ENCODE measurements at places on chromosomes 16 and 17. TPM values are rescaled to one million over a fixed set of nuclear protein-coding genes. Genes with fewer than 3 reads are reported as not detected.

DNA sequence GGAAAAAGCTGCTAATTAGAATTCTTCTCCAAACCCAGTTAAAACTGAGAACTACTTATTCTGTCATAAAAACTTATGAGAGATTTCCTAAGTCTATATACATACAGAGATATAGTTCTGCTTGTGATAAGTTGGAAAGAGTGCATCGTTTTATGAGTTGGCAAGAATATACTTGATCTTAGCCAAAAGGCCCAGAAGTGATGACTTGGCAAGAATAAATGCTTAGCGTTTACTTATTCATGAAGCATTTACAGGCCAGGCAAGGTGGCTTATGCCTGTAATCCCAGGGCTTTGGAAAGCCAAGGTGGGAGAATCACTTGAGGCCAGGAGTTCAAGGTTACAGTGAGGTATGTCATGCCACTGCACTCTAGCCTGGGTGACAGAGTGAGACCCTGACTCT lies 81.7 kb downstream of the CYB561 start:
- H3K36me3 ChIP-seq: no peaks in the 10 kb centered on the region
- no peak for DNase-seq
- peaks cover 2% of the 10 kb centered on the region for H3K27me3 ChIP-seq
- H3K4me3 ChIP-seq: no peak overlapping the region
- H3K4me1 ChIP-seq: no peaks in the 10 kb centered on the region

Gene CACNG5
- not detected for total RNA-seq

DNA sequence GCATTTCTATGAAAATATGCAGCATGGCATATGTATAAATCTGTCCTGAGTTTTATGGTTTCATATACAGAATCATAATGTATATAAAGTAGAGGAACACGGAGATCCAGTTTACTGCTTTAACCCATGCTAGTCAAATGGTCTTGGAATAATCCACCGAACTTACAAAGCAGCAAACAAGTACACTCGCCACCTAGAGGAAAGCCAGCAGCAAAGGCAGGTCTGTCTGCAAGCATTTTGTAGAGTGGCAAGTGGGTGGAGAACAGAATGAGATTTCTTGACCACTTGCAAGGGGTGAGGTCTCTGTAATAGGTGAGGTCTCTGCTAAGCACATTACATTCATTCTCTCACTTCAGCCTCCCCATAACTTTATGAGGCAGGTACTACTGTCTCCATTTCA lies 308.3 kb downstream of the CA10 start:
- no peaks in the 10 kb centered on the region for H3K36me3 ChIP-seq
- DNase-seq: no peak
- no peaks in the 10 kb centered on the region for H3K4me1 ChIP-seq
- peaks cover 4% of the 10 kb centered on the region for H3K27me3 ChIP-seq
- H3K4me3 ChIP-seq: no peak overlapping the region

DNA sequence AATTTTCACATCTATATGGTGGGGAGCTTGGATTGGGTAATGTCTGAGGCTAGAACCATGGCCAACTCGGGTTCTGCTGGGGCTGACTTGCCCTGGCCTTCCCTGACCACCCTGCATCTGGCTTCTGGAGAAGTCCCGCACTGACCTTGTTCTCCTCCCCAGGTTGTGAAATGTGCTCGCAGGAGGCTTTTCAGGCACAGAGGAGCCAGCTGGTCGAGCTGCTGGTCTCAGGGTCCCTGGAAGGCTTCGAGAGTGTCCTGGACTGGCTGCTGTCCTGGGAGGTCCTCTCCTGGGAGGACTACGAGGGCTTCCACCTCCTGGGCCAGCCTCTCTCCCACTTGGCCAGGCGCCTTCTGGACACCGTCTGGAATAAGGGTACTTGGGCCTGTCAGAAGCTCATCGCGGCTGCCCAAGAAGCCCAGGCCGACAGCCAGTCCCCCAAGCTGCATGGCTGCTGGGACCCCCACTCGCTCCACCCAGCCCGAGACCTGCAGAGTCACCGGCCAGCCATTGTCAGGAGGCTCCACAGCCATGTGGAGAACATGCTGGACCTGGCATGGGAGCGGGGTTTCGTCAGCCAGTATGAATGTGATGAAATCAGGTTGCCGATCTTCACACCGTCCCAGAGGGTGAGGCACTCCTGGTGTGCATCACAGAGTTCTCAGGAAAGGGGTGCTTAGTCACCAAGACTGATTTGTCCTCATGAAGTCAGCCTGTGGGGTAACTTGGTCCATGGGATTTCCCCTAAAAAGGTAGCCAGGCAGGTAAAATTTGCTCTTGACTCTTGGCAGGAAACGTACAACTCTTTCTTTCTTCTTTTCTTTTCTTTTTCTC lies 6.1 kb downstream of the NOD2 start:
- peaks cover 55% of the 10 kb centered on the region for H3K4me1 ChIP-seq
- DNase-seq: no peak
- peak overlapping the region; percentile 0 for H3K4me3 ChIP-seq
- H3K27me3 ChIP-seq: no peaks in the 10 kb centered on the region

DNA sequence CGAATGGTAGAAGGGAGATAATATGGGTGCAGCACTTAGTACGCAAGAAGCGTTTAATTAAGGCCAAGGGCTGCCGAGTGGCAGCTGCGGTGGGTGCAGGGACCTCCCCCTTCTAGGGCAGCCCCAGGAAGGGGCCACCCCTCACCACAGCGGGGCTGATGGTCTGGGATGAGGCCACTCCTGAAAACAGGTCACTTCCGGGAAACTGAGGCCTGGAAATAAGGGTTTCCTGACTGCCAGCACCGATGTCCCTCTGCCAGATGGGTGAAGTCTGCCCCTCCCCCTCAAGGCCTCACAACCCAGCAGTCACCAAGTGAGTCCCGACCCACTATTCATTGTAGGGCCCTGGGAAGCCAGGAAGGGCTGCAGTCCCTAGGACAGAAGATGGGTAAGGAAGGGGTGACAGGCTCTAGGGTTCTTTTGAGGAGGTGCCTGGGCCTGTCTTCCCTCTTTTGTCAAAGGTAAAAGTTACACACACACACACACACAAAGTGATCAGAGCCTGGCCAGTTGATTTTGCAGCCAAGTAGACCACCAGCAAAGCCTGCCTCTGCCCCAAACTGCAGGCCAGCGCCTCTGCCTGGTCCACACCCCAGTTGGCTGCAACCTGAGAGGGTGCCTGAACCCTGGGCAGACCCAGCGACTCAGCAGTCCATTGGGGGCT lies 12.5 kb downstream of the SREBF1 start:
- H3K4me1 ChIP-seq: peaks cover 75% of the 10 kb centered on the region
- no peaks in the 10 kb centered on the region for H3K27me3 ChIP-seq
- H3K27ac ChIP-seq: peak overlapping the region; percentile 94
- peaks cover 46% of the 10 kb centered on the region for H3K36me3 ChIP-seq
- H3K4me3 ChIP-seq: peak overlapping the region; percentile 70

DNA sequence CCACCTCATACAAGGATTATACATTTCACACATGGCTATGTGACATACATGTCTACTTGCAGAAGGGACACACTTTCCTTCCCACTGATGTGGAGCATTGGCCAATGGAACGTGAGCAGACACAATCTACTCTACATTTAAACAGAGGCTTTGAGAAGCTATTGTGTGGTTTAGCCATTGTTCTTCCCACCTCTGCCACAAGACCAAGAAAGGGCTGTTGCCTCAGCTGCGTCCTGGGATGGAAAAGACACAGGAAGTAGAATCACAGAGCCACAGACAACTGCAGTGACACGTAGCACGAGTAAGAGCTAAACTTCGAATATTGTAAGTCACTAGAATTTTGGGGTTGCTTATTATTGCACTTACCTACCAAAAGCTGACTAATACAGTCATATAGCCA lies 33.3 kb downstream of the PRKCB start:
- no peak for DNase-seq
- no peaks in the 10 kb centered on the region for H3K27me3 ChIP-seq
- H3K4me3 ChIP-seq: no peak overlapping the region
- H3K4me1 ChIP-seq: peaks cover 62% of the 10 kb centered on the region
- H3K36me3 ChIP-seq: peaks cover 25% of the 10 kb centered on the region

Gene RUNDC3A
- 0.16 TPM for total RNA-seq

DNA sequence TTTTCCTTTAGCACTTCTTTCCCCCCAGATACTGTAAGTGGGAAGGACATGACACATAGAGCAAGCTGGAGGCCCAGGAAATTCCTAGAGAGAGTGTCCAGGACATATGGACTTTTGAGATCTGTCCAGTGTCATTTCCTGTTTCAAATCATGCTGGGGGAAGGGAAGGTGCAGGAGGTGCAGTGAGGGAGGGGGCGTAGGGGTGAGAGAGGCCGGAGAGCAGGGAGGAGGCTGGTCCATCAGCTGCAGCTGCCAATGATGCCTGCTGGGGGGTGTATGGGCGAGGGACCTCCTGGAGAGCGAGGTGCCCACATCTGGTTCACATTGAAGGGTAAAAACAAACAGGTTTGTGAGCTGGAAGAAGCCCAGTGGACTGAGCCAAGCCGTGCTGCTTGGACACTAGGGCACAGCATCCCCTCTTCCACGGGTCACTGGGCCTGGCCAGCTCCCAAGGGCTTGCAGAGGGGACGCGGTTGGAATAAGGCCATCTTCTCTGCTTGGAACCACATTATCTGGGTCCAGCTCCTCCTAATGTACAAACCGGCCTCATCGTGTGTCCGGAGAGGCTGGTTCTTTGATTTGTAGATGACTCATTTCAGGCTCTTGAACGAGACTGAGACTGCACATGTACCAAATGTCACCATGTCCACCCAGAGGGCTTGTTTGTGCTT lies 70.4 kb upstream of the SMURF2 start:
- no peak overlapping the region for H3K4me3 ChIP-seq
- DNase-seq: no peak
- no peak overlapping the region for H3K27ac ChIP-seq
- H3K4me1 ChIP-seq: peaks cover 7% of the 10 kb centered on the region
- no peaks in the 10 kb centered on the region for H3K27me3 ChIP-seq

Gene OR1F1
- not detected for total RNA-seq

GRCh38 chr16:31435341-31436220 lies 7.0 kb downstream of the ZNF843 start:
- H3K27ac ChIP-seq: no peak overlapping the region
- no peak for DNase-seq
- no peaks in the 10 kb centered on the region for H3K36me3 ChIP-seq
- H3K27me3 ChIP-seq: no peaks in the 10 kb centered on the region

DNA sequence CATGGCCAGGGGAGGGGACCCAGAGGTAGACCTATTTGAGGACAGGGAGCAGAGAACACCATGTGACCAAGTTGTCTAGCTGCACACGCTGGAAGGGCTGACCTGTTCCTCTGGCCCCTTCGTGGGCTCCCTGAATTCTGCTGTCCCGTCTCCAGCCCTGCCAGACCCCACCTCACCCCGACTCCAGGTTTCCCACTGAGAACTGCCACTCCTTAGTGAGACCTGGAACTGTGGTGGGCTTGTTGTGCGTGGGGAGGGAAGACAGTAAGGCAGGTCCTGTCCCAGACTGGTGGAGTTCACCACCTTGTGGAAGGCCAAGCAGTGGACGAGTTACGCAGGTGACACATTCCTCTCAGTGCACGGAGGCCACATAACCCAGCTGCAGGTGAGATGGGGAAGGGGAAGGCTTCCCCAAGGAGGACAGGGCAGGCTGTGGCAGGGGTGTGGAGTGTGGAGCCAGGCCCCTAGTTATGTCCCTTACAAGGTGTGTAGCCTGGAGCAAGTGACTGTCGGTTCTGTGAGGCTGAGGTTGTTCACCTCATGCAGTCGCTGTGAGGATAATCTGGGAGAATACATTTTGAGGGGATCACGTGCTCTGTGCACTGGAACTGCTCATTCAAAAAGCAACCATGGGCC lies 54.7 kb downstream of the USP22 start:
- no peaks in the 10 kb centered on the region for H3K36me3 ChIP-seq
- no peak overlapping the region for H3K27ac ChIP-seq
- H3K4me3 ChIP-seq: no peak overlapping the region
- no peaks in the 10 kb centered on the region for H3K27me3 ChIP-seq
- H3K4me1 ChIP-seq: no peaks in the 10 kb centered on the region

Gene CCL17
- total RNA-seq: 0.37 TPM

DNA sequence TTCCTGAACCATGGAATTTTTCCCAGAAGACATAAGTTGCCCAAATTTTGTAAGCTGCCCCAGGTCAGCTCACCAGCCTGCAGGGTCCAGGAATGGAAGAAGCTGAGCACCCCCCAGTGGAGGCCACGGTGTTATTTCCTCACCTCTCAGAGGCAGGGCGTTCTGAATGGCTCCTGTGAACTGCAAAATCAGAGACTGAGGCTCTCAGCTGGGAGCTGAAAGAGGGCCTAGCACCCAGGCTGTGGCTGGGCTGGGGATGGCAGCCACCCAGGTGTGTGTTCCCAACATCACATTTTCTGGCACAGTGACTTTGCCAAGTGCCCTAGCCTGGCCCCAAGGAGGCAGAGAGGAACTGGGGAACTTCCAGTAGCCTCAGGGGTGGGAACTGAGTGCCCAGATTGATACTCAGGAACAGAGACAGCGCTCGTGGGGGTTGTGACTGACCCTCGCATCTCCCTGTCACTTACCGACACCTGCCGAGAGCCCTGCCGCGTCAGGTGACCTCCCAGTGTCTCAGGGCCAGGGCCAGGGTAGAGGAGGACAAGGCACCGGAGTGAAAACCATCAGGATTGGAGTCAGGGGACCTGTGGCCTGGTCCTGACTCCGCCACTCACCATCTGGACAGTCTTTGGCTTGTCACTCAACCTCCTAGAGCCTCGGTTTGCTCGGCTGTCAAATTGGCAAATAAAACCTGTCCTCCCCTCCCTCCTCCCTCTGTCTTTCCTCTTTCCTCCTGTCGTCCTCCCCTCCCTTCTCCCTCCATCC lies 11.3 kb downstream of the CACNG4 start:
- H3K4me1 ChIP-seq: no peaks in the 10 kb centered on the region
- H3K4me3 ChIP-seq: no peak overlapping the region
- no peaks in the 10 kb centered on the region for H3K36me3 ChIP-seq
- no peak for DNase-seq
- H3K27ac ChIP-seq: no peak overlapping the region
- H3K27me3 ChIP-seq: peaks cover 22% of the 10 kb centered on the region

Gene CFAP119
- 2.3 TPM for total RNA-seq

GRCh38 chr17:81189670-81190530 lies 23.9 kb upstream of the AATK start:
- H3K36me3 ChIP-seq: no peaks in the 10 kb centered on the region
- no peak for DNase-seq
- no peaks in the 10 kb centered on the region for H3K27me3 ChIP-seq
- H3K4me3 ChIP-seq: no peak overlapping the region

Gene ANKRD40CL
- total RNA-seq: not detected

Measured in activated T-helper 2 cell treated with anti-CD3 and anti-CD28 coated beads, Interferon-gamma antibody, Interleukin-2, Interleukin-4, amounts not matched to agents 10 μg/mL and 5 μg/mL and 100 μg/mL, durations not matched to agents 14 hours and 24 hours and 36 hours (primary cell).